ENCODE measurements at places on chromosomes 5 and 9.

DNA sequence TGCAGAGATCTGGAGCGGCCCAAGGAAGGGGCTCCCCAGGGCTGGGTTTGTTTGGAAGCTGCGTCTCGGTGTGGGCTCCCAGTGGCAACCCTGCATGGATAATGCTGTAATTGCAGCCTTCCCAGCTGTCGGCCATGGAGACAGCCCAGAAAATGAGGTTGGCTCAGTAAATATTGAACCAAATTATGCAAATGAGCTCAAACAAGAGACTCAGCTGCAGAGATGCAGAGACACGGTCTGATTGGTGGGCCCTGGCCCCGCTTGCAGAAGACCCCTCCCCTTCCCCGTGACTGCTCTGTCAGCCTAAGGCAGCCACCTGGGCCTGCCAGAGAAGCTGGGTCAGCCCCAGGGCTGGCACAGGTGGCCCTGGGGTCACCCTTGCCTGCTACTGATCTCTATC, 75.9 kb downstream of the RAD23B start:
- DNase-seq: no peak

DNA sequence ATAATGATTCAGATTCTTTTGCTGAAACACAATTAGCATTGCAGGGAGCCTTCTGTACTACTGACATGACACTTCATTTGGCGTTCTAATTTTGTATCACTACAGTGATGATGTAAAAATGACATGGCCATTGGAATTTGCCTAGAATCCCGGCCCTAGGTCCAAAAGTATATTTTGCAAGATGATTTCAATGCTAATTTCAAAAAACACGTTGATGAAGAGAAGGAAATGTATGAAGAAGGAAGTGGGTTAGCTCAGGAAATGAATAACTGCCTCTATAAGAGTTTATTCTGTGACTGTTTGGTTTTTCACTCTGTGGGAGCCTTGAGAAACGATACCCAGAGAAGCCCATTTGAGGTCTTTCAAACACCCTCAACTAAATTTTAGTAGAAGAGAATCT, 59.3 kb downstream of the OSTF1 start:
- DNase-seq: no peak

GRCh38 chr9:2722715-2723114, 5.4 kb downstream of the KCNV2 start:
- no peak for DNase-seq

- no peak for DNase-seq
Measured at GRCh38 chr9:35415402-35416097, 74.4 kb upstream of the RUSC2 start.

DNA sequence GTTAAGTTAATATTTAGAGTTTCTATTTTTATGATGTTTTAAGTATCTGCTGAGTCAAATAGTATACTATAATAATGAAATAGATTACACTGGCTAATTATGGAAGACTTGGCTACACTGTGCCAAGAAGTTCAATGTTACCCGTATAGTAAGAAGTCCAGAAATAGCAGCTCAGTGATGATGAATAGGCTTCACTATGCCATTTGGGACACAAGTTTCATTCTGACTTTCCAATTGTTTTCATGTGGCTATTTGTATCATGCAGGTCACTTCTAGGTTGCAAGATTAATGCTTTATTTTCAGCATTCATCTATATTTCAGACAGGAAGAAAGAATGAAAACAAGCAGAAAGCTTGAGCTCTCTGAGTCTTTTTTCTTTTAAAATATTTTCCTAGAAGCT, 194.5 kb upstream of the RIOK2 start:
- DNase-seq: no peak

- DNase-seq: no peak
Measured at GRCh38 chr5:134581241-134581981, 51.2 kb downstream of the SAR1B start.

GRCh38 chr9:22148876-22149637, 140.0 kb upstream of the CDKN2B start:
- no peak for DNase-seq

GRCh38 chr5:76855961-76856360, 6.1 kb downstream of the S100Z start:
- DNase-seq: peak; percentile 34

DNA sequence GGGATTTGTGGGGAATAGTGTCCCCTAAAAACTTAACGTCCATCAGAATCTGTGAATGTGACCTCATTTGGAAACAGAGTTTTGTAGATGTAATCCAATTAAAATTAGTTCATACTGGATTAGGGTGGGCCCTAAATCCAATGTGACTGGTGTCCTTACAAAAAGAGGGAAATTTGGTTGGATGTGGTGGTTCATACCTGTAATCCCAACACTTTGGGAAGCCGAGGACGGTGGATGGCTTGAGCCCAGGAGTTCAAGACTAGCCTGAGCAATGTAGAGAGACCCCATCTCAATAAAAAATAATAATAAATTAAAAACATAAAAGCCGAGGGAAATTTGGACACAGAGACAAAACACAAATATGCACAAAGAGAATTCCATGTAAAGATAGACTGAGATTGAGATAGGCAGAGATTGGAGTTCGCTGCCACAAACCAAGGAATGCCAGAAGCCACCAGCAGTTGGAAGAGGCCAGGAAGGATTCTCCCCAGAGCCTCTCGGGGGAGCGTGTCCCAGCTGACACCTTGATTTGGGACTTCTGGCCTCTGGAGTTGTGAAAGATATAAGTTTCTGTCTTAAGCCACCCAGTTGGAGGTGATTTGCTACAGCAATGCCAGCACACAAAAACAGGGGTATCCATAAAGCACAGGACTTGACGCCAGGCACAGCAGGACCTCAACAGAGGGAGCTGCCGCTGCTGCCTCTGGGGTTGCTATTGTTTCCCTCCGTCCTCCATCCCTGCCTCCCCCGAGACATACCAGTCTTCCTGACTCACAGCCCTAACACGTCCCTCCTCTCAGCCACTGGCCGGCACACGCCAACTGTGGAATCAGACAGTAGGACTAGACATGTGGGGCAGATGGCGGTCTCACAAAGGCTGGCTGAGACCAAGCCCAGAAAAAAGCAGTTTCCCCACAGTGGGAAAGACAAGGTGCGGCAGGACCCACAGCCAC, 73.8 kb upstream of the IL17B start:
- no peak for DNase-seq

DNA sequence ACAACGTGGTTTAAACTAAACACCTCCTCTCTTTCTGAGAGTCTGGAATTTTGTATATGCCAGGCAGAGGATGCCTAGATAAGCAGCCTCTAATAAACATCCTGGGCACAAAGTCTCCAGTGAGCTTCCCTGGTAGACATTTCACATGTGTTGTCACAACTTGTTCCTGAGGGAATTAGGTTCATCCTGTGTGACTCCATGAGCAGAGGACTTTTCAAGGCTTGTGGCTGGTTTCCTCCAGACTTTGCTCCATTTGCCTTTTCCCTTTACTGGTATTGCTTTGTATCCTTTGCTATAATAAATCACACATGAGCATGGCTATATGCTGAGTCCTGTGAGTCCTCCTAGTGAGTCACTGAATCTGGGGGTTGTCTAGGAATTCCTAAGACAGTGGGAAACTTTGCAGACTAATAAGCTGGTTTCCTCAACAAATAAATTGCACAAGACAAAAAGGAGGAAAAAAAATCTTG, 77.4 kb downstream of the NR2F1-AS1 start:
- DNase-seq: no peak

GRCh38 chr9:134329576-134329855, 3.3 kb downstream of the RXRA start:
- DNase-seq: no peak

- DNase-seq: no peak
Measured at GRCh38 chr9:136571531-136571930, 25.7 kb upstream of the NOTCH1 start.

Measured in T-helper 2 cell treated with Interferon-gamma antibody and Interleukin-4, amounts not matched to agents 5 μg/mL and 100 μg/mL, for 36 hours (primary cell).